ENCODE measurements at places on chromosomes 7 and 10.
A peak's percentile ranks its signal among the peaks of the same experiment; 100 is the strongest.

DNA sequence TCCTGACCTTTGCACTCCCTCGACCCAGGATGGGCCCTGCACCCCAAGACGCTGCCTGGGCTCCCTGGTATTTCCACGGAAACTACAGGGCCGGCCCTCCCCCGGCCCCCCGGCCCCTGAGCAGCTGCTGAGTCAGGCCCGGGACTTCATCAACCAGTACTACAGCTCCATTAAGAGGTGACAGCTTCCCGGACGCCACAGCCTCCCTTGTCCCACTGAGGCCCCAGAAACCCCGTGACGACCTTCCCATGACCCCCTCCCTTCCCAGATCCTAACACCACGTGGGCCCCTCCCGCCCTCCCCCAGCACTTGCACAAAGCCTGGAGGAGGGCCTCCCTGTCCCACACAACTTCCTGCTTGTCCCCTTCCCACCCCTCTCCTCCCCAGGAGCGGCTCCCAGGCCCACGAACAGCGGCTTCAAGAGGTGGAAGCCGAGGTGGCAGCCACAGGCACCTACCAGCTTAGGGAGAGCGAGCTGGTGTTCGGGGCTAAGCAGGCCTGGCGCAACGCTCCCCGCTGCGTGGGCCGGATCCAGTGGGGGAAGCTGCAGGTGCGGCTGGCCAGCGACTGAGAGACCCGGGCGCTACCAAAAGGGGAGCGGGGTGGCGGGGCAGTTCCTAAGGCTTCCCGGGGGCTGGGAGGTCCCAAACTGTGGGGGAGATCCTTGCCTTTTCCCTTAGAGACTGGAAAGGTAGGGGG, 5.7 kb downstream of the NOS3 start:
- DNase-seq: no peak

GRCh38 chr10:86579883-86580520, 58.4 kb upstream of the WAPL start:
- no peak for DNase-seq

- DNase-seq: no peak
Measured at GRCh38 chr7:4226524-4226882, 455.6 kb upstream of the FOXK1 start.

GRCh38 chr10:110637558-110638053, 6.5 kb upstream of the RBM20 start:
- DNase-seq: no peak

DNA sequence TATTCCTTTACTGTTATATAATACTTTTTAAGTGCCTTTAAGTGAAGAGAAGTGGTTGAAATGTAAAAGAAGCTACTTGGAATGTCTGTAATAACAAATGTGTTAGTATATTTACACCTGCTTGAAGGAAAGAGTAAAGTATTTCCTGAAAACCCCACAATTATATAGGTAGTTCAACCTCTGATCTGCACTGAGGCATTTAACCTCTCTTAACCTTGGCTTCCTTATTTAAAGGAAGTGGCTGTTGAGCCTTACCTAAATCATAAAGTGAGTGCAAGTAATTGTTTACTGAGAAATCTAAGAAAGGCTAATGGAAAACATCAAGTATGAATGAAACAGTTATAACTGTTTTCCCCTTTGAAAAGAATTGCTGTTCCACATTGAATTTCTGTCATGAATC, 294.5 kb downstream of the ADK start:
- no peak for DNase-seq

- DNase-seq: no peak
Measured at GRCh38 chr10:293636-294035, 158.4 kb downstream of the ZMYND11 start.

DNA sequence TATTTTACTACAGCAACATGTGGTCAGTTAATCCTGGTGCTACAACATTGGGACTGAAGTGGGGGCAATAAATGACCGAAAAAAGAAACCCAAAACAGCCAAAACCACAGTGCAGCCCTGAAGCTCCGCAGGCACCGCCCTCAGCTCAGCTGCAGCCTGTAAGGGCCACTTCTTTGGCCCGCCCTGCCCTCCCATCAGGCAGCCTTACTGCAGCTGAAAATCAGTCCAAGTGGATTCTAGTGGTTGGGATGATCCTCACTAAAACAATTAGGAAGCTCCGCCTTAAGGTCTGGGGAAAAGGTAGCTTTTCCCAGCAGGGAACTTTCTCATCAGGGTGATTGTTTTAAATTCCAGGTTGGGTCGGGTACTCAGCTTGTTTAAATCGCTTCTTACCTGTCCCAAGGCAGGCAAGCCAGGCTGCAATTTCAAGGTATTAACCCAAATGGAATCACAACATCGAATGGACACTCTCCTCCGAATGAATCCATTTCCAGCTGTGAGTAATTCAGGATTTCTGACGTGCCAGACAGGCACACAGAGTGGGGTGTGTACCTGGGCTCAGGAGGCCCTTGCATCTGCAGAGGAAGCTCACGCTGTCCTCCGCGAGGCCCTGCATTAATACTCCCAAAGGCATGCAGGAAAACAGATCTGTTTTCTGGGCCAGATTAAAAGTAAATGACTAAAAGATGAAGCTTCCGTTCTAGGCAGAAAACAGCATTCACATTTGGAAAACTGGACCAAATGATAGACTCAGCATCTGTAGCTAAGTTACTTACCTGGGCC, 104.3 kb downstream of the CREB5 start:
- DNase-seq: no peak

- no peak for DNase-seq
Measured at GRCh38 chr7:95796617-95797016, 24.3 kb downstream of the DYNC1I1 start.

GRCh38 chr7:142789441-142789840, 18.7 kb downstream of the PRSS2 start:
- peak; percentile 44 for DNase-seq

DNA sequence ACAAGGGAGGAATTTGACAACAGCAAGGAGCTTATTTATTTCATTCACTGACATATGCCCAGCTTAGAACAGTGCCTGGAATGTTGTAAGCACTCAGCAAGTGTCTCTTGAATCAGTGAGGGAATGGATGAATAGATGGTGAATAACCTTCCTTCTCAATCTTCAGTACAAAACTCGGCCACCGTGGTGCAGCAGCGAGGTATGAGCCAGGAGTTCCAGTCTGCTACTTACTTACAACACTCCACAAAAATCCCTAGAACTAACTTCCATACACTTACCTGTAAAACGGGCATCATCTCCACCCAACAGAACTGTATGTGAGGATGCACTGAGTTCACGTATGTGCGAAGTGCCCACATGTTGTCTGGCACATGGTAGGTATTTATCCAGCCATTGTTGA, 237.4 kb downstream of the WDR11 start:
- DNase-seq: no peak

- DNase-seq: no peak
Measured at GRCh38 chr7:36683695-36684357, 40.5 kb downstream of the AOAH start.

DNA sequence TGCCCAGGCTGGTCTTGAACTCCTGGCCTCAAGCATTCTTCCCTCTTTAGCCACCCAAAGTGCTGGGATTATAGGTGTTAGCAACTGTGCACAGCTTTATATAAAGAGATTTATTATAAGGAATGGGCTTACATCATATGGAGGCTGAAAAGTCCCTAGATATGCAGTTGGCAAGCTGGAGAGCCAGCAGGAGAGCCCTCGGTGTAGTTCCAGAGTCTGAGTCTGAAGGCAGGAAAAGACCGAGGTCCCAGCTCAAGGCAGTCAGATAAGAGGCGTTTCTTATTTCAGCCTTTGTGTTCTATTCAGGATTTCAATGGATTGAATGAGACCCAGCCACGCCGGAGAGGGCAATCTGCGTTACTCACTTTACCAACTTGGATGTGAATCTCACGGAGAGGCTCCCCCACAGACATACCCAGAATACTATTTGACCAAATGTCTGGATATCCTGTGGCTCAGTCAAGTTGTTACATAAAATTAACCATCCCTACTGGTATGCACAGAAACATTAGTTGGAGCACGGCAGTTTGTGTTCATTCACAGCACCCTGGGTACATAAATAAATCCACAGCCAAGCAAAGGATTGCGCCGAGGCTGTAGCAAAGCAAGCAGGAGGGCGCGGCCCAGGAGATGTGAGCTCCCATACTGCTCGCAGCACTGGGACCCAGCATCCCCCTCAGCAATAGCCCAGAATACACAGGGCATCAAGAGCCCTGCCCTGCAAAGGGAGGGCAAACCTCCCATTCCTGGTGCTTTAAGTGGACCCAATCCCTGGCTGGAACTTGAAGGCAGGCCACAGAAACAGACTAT, 158.4 kb upstream of the ZNF32 start:
- no peak for DNase-seq

- DNase-seq: no peak
Measured at GRCh38 chr7:152987656-152988055, 228.1 kb downstream of the ACTR3B start.

GRCh38 chr7:99143853-99144672, at the start of gene SMURF1:
Gene SMURF1, minus strand, starts transcription at chr7:99144108. Its CDS starts 328 bp downstream, at chr7:99143780.
- DNase-seq: peak; percentile 81

DNA sequence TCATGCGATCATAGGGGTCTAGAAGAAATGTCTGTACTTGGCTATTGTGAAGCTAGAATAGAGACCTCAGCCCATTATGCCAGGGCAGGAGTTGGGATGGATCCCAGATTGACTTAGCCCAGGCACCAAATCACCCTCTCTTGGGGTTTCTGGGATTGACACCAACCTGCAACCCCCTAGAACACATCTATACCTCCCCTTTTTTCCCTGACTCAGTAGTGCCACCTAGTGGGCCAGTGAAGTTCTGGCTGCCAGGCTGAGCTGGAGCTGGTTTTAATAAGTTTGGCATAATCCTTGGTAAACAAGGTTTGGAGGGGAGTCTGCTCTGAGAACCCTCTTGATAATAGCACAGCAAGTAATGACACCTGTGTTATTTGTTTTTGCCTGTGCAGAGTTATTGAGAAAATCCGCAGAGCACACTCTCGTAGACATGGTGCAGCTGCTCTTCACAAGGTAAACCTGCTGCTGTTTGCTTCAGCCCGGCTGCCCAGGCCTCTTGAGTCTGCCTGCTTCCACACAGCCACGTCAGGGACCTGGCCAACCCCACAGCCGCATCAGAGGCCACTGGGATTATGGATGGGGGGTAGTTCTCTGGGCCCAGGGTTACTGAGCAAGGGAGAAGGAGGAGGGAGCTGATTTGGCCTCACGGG, 43.3 kb upstream of the NFKB2 start:
- DNase-seq: peak; percentile 74

- DNase-seq: no peak
Measured at GRCh38 chr7:744854-745430, 17.9 kb upstream of the PRKAR1B start.

GRCh38 chr7:68862261-68862660, 736.0 kb upstream of the AUTS2 start:
- DNase-seq: no peak

- no peak for DNase-seq
Measured at GRCh38 chr7:150365673-150366398, 2.8 kb upstream of the REPIN1 start.

DNA sequence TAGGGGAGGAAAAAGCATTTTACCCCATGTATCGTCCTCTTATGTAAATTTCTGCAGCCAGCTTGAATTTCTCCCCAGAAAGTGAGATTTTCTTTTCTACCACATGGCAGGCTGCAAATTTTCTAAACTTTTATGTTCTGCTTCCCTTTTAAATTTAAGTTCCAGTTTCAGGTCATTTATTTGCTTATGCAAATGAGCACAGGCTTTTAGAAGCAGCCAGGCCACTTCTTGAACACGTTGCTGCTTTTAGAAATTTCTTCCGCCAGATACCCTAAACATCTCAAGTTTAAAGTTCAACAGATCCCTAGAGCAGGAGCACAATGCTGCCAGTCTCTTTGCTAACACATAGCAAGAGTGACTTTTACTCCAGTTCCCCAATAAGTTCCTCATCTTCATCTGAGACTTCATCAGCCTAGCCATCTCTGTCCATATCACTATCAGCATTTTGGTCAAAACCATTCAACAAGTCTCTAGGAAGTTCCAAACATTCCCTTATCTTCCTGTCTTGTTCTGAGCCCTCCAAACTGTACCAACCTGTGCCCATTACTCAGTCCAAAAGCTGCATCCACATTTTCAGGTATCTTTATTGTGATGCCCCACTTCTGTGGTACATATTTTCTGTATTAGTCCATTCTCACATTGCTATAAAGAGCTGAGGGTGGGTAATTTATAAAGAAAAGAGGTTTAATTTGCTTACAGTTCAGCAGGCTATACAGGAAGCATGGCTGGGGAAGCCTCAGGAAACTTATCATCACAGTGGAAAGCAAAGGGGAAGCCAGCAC, 16.3 kb downstream of the EZH2 start:
- DNase-seq: no peak

GRCh38 chr7:47525066-47525623, 56.8 kb downstream of the TNS3 start:
- DNase-seq: no peak

Measured in activated T-cell treated with anti-CD3 and anti-CD28 coated beads, Interleukin-2, amount 50 U/mL, for 1 hour (primary cell).